ENCODE measurements at places on chromosomes 1 and 21. TPM values are rescaled to one million over a fixed set of nuclear protein-coding genes. Genes with fewer than 3 reads are reported as not detected.

DNA sequence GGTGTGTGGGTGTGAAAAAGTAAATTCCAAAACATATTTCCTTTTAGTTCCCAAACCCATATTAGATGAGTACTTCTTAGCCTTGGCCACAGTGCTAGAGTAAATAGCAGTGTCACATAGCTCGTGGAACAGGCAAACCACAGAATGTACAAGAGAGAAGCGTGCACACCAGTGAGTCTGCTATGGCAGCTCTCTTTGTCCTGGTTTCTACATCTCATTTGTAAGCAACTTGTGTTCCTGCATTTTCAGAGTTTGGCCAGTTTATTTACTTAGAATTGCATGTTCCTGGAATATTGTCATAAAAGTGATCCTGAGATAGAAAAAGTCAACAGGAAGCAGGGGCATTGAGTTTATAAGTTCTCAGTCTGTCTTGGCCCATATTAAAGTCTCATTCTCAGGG, 142.1 kb downstream of the DHRS3 start:
- DNase-seq: no peak

- DNase-seq: no peak
Observed at GRCh38 chr1:6771441-6771769, 13.8 kb upstream of the CAMTA1 start.

GRCh38 chr21:16402752-16403151, 673.0 kb downstream of the USP25 start:
- no peak for DNase-seq

GRCh38 chr1:203627851-203628200, 1.2 kb downstream of the ATP2B4 start:
- no peak for DNase-seq

- DNase-seq: no peak
Observed at GRCh38 chr1:202367271-202367670, 18.8 kb downstream of the PPP1R12B start.

- no peak for DNase-seq
Observed at GRCh38 chr1:208513799-208514198, 269.6 kb upstream of the PLXNA2 start.

- DNase-seq: no peak
Observed at GRCh38 chr21:43360441-43361126, 66.3 kb downstream of the SIK1 start.

GRCh38 chr21:44818640-44819011, 764 bp upstream of the SUMO3 start:
- DNase-seq: no peak

- no peak for DNase-seq
Observed at GRCh38 chr1:39757501-39757900, 13.6 kb downstream of the OXCT2 start.

DNA sequence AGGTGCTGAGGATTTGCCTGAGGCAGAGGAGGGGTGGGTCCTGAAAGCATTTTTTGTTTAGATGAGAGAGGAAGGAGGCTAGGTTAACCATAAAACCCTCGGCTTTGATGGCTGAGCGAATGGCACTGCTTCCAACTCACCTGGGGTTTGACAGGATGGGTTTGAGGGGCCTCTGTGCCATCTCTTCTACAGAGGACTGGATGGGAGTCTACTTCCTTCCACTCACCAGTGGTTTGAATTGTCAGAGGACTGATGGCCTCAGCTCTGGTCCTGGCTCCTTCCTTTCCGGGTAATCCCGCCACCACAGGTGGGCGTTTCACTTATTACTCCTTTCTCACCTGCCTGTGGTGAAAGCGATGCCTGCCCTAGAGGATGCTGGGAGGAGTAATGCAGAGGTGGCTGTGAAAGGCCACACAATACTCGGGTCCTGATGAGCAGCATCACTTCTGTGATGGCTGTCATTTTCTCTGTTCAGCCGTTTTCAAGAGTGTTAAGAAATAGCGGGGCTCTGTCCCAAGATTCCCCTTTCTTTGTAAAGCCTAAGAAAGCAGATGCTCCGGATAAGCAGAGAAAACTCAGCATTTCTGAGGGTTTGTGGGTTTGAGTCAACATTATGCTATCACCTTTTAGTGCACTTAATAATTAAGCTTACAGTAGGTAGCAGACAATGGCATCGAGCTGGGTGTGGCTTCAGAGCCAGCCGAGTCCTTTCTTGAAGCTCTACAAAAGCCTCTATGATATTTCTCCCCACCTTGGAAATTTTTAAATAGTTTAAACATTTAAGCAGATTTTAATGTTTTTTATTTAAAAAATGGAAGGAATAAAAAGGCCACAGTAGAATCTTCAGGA, 220.7 kb downstream of the HLX start:
- DNase-seq: no peak

DNA sequence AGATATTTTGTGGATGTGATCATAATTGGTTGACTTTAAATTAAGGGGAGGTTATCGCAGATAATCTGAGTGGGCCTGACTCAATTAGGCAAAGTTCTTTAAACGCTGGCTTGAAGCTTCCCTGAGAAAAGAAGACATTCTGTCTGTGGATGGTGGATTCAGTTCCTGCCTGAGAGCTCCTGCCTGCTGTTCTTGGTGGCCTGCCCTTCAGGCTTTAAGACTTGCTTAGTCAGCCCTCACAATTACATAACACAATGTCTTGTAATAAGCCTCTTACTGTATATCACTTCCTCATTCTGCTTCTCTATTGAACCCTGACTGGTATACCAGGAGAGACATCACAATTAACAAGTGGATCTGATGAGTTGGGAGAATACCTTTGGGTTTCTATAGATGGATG, 50.2 kb downstream of the KCNJ6 start:
- DNase-seq: no peak

GRCh38 chr1:111852261-111852721, 96.6 kb downstream of the DDX20 start:
- DNase-seq: no peak

DNA sequence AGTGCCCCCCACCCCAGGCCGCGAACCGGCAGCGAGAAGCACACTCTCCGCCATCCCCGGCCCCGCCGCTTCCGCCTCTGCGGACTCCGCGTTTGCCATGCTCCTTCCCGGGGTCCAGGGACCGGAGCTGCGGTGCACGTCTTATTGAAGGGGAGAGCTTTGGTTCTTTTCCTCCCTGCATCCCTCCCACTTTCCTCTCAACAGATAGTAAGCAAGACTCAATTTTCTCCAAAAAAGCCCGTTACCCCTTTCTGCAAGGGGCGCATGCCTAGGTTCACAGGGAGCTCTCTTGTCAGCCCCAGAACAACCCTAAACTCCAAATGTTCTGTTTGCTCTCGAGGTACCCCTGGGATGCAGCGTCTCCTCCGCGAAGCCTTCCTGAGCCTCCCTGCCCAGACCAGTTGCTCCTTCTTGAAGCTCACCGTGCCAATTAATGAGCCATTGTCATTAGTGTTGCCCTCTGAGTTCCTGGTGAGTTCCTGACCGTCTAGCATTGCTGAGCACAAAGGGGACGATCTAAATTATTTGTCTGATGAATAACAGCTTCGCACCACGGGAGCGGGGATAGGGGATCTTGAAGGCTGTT, 8.1 kb downstream of the FOXD3 start:
- no peak for DNase-seq

DNA sequence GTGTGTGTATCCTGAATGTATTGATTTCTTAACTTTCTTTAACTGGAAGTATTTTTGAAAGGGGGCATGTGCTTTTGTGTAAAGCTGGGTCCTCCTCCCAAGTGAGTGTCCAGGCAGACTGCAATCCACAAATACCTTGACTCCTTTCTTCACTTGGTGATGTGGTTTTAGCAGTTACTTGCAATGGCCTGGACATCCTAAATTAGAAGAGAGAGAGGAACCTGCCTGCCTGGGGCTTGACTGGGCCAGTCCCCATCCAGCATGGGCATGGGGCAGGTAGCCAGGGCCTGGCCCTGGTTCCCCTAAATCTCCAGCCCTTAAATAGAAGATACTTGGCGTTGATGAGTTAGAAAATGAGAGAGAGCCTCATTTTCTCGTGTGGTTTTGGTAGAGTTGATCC, 159.7 kb downstream of the PGBD5 start:
- DNase-seq: no peak

DNA sequence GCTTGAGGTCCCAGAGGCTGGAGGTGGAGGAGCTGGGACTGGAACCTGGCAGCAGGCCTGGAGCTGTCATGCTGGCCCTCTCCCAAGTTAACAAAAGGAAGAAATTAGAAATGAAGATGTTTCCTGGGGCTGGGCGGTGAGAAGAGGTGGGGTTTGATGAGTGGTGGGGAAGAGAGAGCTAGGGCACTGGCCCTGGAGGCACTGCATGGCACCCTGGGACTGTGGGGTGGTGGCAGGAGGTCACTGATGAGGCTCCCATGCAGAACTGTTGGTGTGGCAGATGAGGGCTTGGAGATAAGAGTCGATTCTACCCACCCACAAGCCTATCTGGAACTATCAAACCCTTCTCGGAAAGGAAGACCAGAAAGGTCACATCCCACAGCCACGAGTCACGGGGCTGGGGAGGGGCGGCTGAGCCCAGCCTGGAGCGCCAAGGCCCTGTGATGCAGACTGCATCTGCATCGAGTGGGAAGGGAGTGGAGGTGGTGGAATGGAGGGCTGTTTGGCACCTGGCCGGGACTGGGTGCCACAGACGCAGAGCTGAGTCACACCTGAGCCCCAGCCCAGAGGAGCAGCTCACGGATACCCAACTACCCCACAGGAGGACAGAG, 29.4 kb downstream of the MRPL37 start:
- DNase-seq: no peak

DNAH14 gene
- total RNA-seq: 17.0 TPM

HOOK1 gene
- 1.6 TPM for total RNA-seq

FCAMR gene
- not detected for total RNA-seq

OR2W3 gene
- total RNA-seq: not detected

NTNG1 gene
- 42.3 TPM for total RNA-seq

SERPINC1 gene
- 0.18 TPM for total RNA-seq

CFAP74 gene
- total RNA-seq: not detected

LCE1F gene
- not detected for total RNA-seq
